ENCODE measurements at places on chromosomes 3 and 15.

- DNase-seq = no peak
Measured at GRCh38 chr3:55185380-55185779, 257.5 kb upstream of the LRTM1 start.

DNA sequence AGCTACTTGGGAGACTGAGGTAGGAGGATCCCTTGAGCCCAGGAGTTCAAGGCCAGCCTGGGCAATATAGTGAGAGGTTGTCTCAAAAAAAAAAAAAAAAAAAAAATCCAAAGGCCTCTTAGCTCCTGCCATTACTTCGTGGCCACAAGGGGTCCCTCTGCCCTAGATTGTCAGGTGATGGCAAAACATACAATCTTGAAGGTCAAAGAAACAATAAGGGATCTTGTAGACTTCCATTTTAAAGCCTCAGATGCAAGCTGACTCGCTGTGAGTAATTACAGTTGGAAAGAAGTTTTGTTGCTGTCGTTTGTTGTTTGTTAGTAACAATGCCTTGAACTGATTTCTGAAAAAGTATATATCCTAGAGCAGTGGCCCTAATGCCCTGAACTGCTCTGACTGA lies 55.9 kb upstream of the PLCL2 start:
- DNase-seq = no peak

DNA sequence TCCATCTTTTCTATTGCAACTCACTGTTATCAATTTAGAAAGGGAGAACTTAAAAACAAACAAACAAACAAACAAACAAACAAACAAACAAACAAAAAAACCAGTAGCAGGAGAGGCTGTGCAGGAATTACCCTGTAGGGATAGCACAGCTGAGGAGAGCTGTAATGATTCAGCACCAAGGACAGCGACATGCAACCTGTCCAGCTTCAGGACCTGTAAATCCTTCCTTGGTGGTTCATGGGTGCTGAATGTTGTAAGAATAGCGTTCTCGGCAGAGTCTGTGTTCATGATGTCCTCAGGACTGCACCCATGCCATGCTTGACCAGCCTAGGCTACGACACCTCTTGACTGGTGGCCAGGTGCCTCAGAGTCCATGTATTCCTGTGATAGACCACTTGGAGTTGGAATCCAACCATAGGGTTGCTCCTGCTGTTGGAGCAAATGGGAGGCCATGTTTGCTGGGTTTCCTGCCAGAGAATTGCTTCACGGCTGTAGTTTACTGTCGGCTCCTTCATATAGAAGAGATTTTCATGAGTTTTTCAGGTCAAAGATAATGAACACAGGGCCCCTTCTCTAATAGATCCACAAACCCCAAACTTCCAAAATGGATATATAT lies 65.9 kb downstream of the CACNA2D3 start:
- DNase-seq = no peak

- no peak for DNase-seq
Measured at GRCh38 chr3:18872466-18872865, 275.8 kb upstream of the KCNH8 start.

- DNase-seq = no peak
Measured at GRCh38 chr15:66963710-66964109, 101.7 kb upstream of the SMAD3 start.

DNA sequence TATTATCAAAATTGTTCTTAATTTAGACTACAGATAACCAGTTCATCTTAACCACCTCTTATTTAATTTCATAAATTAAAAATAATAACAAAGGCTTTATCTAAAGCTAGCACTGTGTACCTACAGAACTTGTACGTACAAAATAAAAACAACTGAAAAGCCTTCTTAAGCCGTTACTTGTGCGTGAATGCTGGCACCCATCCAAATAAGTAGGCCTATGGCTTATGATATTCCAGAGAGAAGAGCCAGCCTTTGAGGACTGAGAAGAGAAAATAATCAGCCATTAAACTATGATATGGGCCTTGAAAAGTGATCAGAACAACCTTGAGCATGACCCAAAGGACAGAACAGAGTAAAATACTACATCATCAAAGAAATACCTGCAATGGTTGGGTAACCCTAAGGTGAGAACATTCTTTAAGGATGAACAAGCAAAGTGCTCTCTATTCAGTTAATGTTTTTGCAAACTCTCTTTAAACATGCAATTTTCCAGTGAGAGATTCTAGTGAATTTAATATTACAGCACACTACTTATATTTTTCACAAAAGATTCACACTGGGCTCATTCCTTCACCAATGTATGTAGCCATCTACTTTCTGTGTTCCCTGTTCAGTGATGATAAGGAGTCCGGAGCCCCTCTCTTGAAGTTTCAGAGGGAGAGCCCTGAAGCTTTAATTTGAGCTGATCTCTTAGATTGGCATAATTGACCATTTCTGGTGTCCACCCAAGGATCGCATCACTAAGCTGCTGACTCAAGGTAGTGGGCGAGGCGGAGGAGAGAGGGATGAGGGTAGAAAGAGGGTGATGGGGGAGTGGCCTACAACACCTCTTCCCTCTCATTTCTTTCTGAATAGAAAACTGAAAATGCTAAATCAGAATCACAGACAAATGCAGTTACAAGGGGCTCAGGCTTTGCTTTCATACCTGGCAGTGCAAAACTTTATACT lies 7.7 kb upstream of the ACTC1 start:
- no peak for DNase-seq

GRCh38 chr3:191775451-191776233 lies 314.7 kb downstream of the PYDC2 start:
- no peak for DNase-seq

- no peak for DNase-seq
Measured at GRCh38 chr3:72907131-72907711, 19.4 kb downstream of the GXYLT2 start.

DNA sequence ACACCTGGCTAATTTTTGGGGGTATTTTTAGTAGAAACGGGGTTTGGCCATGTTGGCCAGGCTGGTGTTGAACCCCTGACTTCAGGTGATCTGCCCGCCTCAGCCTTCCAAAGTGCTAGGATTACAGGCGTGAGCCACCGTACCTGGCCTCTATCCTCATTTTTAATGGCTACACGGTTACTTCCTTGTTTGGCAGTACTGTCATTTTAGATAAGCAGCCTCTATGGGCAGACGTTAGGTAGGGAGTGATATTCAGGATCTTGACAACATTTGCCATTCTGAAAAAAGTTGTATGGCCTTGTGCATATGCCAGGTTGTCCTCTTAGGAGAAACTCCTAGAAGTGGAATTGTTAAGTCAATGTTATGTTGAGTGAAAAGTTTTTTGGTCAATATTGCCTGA lies 141.7 kb downstream of the ITPR1 start:
- no peak for DNase-seq

- no peak for DNase-seq
Measured at GRCh38 chr3:182364323-182364722, 429.0 kb upstream of the ATP11B start.

DNA sequence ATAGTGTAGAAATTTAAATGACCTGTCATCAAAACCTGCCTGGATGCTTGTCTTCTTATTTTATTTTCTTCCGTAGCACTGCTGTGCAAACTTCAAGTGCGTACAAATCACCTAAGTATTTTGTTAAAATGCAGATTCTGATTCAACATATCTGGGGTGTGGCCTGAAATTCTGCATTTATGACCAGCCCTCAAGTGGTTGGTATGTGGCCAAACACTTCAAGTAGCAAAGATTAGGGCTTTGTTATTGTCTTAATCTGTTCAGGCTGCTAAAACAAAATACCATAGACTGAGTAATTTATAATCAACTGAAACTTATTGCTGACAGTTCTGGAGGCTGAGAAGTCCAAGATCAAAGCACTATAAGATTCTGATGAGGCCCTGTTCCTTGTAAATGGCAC lies 97.6 kb upstream of the LRRC3B start:
- DNase-seq = no peak

GRCh38 chr3:21528291-21528995 lies 222.6 kb downstream of the ZNF385D start:
- DNase-seq = no peak

DNA sequence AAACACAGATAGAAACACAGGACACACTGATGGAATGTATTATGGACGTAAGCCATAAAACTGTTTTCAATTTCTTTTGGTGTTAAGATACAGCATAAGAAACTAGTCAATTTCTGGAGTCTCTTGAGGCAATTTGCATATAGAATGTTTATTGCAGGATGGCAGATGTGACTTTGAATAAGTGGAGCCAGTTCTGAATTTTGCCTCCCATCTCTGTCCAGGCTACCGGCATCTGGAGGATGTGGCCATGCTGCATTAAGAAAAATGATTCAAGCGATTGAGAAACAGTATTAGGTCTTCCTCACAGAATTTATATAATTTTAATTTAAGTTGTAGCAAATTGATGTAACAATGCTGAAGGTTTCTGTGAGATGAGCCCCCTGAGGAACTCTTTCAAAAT lies 81.5 kb downstream of the CHST2 start:
- DNase-seq = no peak

- no peak for DNase-seq
Measured at GRCh38 chr3:17678116-17678741, 64.2 kb downstream of the TBC1D5 start.

GRCh38 chr3:94115482-94115881 lies 52.6 kb downstream of the NSUN3 start:
- DNase-seq = no peak

- no peak for DNase-seq
Measured at GRCh38 chr3:98839846-98840245, 61.6 kb downstream of the DCBLD2 start.

All from DMS79 (cell line).